EH (cell line): ENCODE measurements at places on chromosomes 12 and 14.
A peak's percentile ranks its signal among the peaks of the same experiment; 100 is the strongest.

DNA sequence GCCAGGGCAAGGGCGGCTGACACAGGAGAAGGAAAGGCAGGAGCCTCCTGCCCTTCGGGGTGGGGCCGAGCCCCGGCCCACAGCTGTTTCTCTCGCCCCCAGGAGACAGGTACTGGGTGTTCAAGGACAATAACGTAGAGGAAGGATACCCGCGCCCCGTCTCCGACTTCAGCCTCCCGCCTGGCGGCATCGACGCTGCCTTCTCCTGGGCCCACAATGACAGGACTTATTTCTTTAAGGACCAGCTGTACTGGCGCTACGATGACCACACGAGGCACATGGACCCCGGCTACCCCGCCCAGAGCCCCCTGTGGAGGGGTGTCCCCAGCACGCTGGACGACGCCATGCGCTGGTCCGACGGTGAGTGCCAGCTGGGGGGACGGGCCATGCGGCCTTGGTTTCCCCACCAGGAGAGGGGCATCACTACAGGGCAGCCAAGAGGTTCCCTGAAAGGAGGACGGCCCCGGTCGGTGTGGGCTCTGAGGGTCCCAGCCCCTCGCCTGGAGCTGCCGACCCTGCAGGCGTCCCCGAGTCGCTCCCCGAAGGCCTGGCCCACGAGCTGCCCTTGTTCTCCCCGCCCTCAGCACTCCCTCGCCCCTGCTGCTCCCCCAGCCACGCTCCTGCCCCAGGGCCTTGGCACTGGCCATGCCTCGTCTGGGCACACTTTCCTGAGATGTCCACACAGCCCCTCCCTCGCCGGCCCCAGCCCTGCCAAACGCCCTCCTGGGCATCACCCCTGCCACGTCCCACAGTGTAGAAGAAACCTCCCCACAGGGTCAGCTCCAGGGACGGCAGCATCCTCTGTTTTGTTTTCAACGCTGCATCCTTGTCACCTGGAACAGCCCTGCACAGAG lies 21.7 kb downstream of the MMP17 start:
- DNase-seq: no peak

GRCh38 chr12:92726850-92727249 lies 24.1 kb downstream of the PLEKHG7 start:
- DNase-seq: no peak

- DNase-seq: no peak
These were observed 28.4 kb downstream of the AREL1 start for GRCh38 chr14:74684434-74684833.

- DNase-seq: no peak
These were observed 65.9 kb downstream of the ACACB start for GRCh38 chr12:109182041-109182839.

GRCh38 chr12:113862590-113863454 lies 103.3 kb downstream of the RBM19 start:
- DNase-seq: peak; percentile 85

DNA sequence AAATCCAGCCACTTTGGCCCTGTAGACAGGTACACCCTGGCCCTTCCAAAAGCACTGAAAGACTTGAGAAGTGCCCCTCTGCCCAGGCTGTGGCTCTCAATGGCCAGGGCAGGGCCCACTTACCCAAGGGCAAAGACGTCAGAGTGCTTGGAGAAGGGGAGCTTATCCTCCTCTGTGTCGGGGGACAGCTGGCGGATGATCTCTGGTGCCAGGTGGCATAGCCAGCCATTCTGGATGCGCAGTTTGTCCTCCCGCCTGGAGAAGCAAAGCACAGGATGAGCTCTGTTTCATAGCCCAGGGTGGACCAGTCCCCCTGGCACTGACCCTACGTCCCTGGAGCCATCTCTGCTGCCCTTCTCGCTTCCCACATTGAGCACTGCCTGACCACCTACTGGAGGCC lies 114.9 kb upstream of the NOS1 start:
- no peak for DNase-seq

DNA sequence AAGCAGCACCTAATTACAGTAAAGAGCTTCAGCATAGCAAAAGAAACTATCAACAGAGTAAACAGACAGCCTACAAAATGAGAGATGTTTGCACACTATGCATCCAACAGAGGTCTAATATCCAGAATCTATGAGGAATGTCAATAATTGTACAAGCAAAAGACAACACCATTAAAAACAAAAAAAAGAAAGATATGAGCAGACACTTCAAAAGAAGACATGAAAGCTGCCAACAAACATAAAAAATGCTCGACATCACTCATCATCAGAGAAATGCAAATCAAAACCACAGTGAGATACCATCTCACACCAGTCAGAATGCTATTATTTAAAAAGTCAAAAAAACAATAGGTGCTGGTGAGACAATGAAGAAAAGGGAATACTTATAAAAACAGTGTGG lies 273.1 kb downstream of the TMTC2 start:
- no peak for DNase-seq

DNA sequence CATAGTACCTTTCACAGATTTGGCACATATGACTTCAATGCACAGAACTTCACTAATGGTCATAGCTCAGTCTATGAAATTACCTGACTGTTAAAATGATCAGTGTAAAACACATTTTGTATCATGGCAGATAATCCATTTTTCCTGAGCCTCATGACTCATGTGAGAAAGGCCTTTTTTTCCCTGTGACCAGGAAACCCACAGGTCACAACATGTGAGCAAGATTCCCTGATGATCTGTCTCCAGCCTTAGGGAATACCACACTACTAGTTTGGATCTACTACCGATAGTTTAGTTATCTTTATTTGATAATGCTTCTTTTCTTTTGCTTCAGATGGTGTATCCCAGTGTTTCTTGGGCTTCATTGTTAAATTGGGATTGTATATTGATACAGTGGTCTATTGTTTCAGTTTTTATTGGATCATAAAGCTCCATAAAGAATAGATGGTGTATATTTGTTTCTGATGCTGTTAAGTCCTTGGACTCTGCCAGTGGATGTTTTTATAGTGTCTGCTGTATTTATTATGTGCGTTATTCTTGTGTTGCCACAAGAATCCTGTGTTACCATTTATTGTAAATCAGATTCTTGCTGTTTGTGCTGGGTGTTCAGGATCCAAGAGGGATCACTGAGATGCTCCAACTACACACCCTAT lies 248.7 kb upstream of the PELI2 start:
- no peak for DNase-seq

GRCh38 chr12:14803830-14804160 lies 325 bp downstream of the C12orf60 start:
- DNase-seq: no peak

GRCh38 chr12:118979763-118980406 lies 1.5 kb upstream of the SRRM4 start:
- peak; percentile 27 for DNase-seq

DNA sequence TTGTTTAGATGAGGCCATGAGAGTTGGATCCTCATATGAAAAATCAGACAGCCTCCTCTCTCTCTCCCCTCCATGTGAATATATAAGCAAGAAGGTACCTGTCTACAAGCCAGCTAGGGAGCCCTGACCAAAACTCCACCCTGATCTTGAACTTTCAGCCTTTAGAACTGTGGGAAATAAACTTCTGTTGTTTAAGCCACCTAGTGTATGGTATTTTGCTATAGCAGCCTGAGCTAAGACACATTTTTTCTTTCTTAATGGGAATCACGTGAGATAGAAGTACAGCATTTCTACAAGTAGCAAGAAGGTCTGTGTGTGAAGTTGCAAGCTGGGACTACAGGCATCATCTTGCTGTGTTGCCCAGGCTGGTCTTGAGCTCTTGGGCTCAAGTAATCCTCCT lies 16.3 kb upstream of the ABHD12B start:
- DNase-seq: peak; percentile 57

GRCh38 chr12:99567072-99567471 lies 80.5 kb upstream of the GARIN6 start:
- no peak for DNase-seq

- no peak for DNase-seq
These were observed 56.7 kb downstream of the MYRFL start for GRCh38 chr12:69881771-69882170.

- peak; percentile 11 for DNase-seq
These were observed 13.7 kb upstream of the PRPF39 start for GRCh38 chr14:45070215-45070614.

- no peak for DNase-seq
These were observed 156.6 kb downstream of the UNC79 start for GRCh38 chr14:93587330-93587729.

- DNase-seq: peak; percentile 51
These were observed 11.2 kb upstream of the PNMA1 start for GRCh38 chr14:73725116-73726024.

DNA sequence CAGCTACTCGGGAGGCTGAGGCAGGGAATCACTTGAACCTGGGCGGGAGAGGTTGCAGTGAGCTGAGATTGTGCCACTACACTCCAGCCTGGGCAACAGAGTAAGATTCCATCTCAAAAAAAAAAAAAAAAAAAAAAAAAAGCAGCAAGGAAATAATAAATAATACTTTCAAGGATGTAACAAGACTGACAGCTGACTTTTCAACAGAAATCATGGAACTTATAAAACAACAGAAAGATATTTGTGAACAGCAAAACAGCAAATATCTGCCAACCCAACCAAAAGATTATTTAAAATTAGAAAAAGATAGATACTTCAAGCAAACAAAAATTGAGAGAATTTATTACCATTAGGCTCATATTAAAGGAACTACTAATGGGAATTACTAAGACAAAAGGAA lies 115.1 kb downstream of the TSHR start:
- no peak for DNase-seq

DNA sequence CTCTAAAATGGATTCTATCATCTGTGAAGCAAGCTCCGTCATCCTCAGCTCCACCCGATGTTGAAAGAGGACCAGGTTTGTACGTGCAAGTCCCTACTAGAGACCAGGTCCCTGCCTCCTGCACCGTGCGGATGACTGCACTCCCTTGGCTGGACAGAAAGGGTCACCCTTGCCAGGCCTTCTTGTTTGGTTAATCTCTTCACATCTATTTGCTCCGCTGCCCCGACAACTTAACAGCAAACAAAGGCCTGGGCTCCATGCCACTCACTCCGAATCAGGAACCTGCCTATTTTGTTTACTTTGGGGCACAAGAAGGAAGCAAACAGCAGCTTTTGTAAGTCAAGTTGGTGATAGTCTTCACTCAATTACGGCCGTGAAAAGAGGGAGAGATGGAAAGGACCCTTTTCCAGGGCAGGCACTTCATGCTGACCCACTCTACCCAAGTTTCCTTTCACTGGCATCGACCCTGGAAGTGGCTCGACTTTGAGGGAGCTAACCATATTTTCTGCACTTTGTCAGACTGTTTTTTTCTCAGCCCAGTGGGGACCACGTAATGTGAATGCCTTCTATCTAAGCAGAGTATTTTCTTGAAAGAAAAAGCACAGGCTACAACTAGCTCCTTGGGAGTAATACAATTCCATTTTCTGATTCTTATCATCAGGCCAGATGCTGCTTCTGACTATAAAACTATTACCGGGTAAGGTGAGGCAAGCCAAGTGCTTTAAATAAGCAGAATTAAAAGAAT lies 202.6 kb downstream of the FOXN3 start:
- DNase-seq: no peak

GRCh38 chr12:41190338-41190737 lies 2.2 kb downstream of the PDZRN4 start:
- DNase-seq: peak; percentile 1

GRCh38 chr14:85415015-85415712 lies 114.8 kb upstream of the FLRT2 start:
- peak; percentile 94 for DNase-seq

DNA sequence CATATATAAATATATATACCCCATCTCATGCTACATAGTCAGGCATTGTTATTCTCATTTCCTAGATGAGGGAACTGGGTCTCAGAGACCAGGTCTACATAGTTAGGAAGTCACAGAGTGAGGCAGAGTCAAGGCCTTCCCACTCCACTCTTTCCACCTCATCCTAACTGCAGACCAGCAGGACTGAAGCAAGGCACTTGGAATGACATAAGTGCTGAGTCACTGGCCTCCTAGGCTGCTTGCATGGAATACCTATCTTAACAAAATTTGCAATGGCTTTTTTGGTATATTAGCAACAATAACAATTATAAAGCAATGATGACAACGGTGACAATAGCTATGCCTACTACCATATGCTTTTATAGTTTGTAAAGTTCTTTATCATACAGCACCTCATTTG lies 5.4 kb upstream of the ANO4 start:
- peak; percentile 69 for DNase-seq

- DNase-seq: peak; percentile 12
These were observed 410.6 kb upstream of the SOX5 start for GRCh38 chr12:24360057-24360456.

- DNase-seq: no peak
These were observed 7.8 kb downstream of the PITPNM2 start for GRCh38 chr12:123142921-123143735.

DNA sequence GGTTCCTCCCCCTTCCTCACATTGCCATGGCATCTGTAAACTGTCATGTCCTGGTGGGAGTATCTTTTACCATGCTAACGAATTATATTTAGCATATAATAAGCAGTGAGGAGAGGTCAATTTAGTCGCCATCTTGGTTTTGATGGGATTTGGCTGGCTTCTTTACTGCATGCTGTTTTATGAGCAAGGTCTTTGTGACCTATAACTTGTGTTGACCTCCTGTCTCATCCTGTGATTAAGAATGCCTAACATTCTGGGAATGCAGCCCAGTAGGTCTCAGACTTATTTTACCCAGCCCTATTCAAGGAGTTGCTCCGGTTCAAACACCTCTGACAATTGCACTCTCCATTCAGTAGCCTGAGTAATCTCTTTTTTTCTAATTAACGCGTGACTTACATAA lies 2.1 kb upstream of the EIF4B start:
- peak; percentile 48 for DNase-seq

- no peak for DNase-seq
These were observed 22.3 kb downstream of the AKAP3 start for GRCh38 chr12:4626543-4626942.

GRCh38 chr12:98388126-98388525 lies 127.3 kb upstream of the TMPO start:
- DNase-seq: no peak

GRCh38 chr12:57215668-57216013 lies 953 bp upstream of the NXPH4 start:
- peak; percentile 45 for DNase-seq

DNA sequence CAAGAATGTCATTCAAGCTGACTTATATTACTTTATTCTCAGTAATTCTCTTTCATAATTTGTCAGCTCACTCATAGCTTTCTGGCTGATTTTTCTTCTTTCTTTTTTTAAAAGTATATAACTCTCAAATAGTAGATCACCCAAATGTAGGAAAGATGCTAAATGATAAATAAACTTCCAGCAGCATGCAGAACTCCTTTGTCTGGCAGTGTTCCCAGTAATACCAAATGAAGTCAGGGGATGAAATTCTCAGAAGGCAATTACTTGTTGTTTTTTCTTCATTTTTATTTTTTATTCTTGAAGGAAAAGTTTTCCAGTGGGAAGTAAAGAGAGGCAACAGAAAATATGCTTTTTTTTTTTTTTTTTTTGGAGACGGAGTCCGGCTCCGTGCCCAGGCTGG lies 133.3 kb upstream of the SLCO1C1 start:
- peak; percentile 52 for DNase-seq

DNA sequence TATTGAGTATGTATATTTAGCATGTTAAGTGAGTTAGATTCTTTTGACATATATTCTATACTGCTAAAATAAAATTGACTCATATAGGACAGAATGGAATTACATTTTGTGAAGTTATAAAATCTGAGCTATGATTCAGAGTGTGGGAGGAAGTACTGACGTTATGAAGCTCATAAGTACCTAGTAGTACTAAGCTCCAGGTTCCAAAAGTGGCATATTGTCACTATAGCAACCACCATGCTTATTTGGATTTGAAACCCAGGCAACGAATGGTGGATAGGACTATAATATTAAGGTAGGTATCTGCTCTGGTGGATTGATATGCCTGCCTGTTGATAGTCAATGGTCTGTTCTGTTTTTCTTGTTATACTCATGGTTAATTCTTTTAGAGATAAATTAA lies 2.2 kb upstream of the FBXO33 start:
- DNase-seq: no peak

GRCh38 chr12:41250748-41251147 lies 62.6 kb downstream of the PDZRN4 start:
- DNase-seq: peak; percentile 1
